Stimulated activated CD4-positive, alpha-beta T cell treated with anti-CD3 and anti-CD28 coated beads, Interleukin-1b, Interleukin-23, amount 100 ng/mL, for 1 hour (primary cell): ENCODE measurements at places on chromosomes 6 and 20.

DNA sequence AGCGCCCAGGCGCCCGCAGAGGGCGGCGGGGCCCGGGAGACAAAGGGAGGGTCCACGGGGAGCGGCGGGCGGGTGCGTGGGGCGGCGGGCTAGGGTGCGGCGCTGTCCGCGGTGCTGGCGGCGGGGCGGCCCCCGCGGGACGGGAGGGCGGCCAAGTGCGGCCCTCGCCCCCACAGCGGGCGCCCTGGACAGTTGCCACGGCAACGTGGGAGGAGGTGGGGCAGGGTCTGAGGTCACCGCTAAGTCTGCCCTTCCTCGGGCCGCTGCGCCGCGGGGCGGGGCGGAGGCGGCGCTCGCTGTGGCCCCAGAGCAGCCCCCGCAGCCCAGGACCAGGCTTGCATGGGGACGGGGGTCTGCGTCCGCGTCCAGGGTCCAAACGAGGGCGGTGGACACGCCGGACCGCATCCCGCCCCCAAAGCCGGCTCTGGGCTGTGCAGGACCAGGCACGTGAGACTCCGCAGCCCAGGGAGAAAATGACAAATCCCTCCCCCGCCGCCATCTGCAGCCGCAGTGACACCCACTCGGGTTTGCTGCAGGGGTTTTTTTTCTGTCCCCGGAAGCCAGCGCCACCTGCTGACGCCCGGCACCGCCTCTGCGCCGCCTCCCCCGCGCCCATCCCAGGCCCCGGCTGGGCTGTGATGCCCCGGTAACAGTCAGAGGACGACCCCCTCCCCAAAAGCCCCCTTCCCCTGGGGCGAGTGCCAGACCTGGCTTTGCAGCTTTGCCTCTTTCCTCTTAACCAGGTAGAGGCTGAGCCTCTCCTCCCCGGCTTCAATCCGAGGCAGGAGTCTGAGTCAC is 36.8 kb downstream of the YTHDF1 start:
- DNase-seq: peak; percentile 39

DNA sequence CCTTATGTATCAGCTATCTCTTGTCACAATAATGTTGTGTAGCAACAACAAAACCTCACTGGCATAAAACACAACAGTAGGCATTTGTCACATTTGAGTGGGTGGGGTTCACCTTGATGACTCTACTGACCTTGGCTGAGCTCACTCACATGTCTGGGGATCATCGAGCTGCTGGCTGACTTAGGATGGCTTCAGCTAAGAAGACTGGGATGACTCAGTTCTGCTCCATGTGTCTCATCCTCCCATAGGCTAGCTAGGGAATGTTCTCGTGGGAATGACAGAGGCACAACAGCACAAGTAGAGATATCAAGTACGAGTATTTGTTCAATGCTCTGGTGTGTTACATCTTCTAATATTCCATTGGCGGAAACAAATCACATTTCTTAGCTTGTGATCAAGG is 167.9 kb downstream of the PLCB1 start:
- no peak for DNase-seq

DNA sequence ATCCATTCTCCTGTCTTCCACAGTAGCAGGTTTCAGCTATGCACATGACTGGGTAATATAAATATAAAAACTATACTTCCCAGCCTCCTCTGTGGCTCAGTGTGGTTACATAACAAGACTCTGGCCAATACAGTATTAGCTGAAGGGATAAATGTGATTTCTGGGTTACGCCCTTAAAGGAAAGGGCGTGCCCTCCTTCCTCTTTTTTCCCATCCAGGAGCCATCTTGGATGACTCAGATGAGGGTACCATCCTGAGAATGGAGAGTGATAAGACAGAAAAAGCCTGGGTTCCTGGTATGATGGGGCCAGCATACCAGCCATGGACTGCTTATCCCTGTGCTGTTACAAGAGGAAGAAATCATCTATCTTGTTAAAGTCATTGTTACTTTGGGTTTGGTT is 123.3 kb downstream of the NFATC2 start:
- DNase-seq: no peak

- DNase-seq: no peak
These were observed 20.7 kb upstream of the UTRN start for GRCh38 chr6:144264270-144265060.

DNA sequence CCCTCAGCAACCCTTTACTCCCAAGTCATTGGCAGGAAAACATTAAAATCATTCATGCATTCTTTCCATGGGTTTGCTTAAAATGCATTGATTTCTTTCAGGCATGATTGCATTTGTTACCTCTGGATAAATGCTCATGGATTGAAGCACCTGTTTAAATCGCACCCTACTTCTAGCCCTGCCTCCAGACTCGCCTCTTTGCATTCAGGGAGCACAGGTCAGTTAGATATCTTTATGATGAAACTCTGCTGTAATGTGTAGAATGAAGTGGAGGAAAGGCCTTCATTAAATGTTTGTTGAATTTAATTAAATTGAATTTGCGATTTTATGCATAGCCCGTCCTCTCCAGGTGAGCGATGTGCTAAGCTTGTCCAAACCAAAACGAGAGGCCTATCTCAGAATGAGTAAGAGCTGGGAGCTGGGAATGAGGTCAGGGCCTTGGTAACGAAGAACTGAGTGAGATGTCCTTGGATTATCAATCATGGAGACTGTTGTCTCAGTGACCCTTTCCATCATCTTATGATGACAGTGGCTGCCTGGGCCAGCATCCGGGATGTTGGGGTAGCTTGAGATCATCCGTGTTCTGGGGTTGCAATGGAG is 210.1 kb downstream of the SYNDIG1 start:
- DNase-seq: no peak

DNA sequence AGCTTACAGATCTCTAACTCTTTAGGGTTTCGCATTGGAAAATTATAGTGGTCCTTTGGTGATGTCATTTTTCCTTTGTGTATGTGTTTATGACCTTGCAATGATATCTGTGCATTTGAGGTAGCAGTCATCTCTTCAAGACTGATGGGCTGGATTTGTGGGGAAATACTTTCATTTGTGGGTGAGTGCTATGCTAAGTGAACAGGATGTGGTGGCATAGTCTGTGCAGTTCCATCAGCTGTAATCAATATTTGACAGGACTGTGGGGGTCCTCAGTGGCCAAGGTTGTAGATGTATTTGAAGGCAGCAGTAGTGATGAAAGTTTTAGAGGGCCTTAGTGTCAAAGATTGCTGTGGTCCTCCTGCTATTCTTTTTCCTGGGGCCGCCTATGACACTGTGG is 79.5 kb downstream of the CYP39A1 start:
- no peak for DNase-seq
